ENCODE measurements at places on chromosomes 7 and 10. TPM values are rescaled to one million over a fixed set of nuclear protein-coding genes. Genes with fewer than 3 reads are reported as not detected.

The NPC1L1 gene
- total RNA-seq: 0.13 TPM

The PRRT4 gene
- 0.16 TPM for total RNA-seq

The ZPBP gene
- total RNA-seq: not detected

The C7orf33 gene
- not detected for total RNA-seq

The DKK1 gene
- total RNA-seq: 28.5 TPM

The C10orf62 gene
- total RNA-seq: not detected

The TSPAN33 gene
- total RNA-seq: 1.6 TPM
